ENCODE measurements at places on chromosomes 6 and 20. TPM values are rescaled to one million over a fixed set of nuclear protein-coding genes. Genes with fewer than 3 reads are reported as not detected.

DNA sequence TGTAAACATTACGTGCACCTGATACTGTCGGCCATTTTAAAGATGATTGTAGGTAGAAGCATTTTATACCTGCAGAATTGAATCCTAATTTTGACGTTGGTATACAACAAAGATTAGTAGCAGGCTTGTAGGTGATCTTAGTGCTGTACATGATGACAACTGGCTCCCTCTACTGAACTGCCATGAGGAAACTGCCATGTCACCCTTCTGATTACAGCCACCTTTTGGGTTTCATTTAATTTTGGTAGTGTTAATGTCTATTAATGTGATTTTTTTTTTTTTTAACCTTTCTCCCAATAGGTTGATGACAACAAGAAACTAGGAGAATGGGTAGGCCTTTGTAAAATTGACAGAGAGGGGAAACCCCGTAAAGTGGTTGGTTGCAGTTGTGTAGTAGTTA is 2.3 kb downstream of the RPS12 start:
- DNase-seq: no peak
- H3K36me3 ChIP-seq: peaks cover 29% of the 10 kb centered on the region
- H3K4me1 ChIP-seq: peaks cover 34% of the 10 kb centered on the region
- no peaks in the 10 kb centered on the region for H3K27me3 ChIP-seq
- H3K27ac ChIP-seq: no peak overlapping the region

DNA sequence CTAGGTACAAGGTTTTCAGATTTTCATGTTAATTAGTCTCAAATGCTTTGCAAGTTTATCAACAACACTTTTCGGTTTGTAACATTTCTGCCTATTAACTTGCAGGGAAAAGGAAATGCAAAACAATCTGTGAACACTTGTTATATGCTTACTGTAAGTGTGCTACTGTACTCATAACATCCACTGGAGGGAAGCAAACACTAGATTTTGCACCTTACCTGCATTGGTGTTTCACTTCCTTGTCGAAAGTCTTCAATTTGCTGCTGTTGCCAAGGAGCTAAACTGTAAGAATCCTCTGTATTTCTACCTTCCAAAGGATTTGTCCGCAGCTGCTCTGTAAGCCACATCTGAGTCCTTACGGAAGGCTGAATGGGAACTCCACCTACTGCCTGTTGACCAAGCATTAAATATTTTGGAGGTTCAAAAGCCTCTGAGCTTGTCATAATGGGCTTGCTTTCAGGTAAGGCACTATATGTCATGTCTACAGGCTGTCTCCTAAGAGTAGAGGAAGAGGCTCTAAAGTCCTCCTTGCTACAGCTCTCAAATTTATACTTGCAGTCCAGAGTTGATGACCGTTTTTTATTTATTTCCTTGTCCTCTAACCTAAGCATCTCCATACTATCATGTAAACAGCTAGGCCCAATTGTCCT is 17.3 kb downstream of the PLN start:
- DNase-seq: no peak
- no peaks in the 10 kb centered on the region for H3K27me3 ChIP-seq
- H3K27ac ChIP-seq: no peak overlapping the region
- H3K4me1 ChIP-seq: peaks cover 5% of the 10 kb centered on the region

- H3K27ac ChIP-seq: no peak overlapping the region
- peaks cover 4% of the 10 kb centered on the region for H3K27me3 ChIP-seq
- no peak for DNase-seq
- H3K36me3 ChIP-seq: no peaks in the 10 kb centered on the region
- no peaks in the 10 kb centered on the region for H3K4me1 ChIP-seq
These were observed 10.0 kb upstream of the SPO11 start for GRCh38 chr20:57319584-57319983.

DNA sequence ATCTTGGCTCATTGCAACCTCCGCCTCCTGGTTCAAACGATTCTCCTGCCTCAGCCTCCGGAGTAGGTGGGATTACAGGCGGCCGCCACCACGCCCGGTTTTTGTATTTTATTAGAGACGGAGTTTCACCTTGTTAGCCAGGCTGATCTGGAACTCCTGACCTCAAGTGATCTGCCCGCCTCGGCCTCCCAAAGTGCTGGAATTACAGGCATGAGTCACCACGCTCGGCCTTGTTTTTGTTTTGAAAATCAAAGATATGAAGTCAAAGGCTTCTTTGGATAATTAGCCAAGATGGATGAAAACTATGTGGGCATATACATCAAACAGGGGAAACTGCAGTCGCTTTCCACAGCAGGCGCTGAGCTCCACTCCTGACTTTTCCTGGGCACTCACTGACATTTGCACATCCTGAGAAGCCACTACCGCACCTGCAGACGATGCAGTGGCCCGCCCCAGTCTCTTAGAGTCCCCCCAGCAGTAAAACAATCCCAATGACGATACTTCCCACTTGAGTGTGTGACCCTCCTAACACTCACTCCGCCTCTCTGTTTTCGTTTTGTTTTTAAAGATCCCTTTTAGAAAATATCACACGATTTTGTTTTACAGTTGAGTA is 44.1 kb downstream of the GJA1 start:
- H3K27me3 ChIP-seq: no peaks in the 10 kb centered on the region
- no peaks in the 10 kb centered on the region for H3K4me1 ChIP-seq
- H3K4me3 ChIP-seq: no peak overlapping the region
- no peak for DNase-seq
- no peaks in the 10 kb centered on the region for H3K36me3 ChIP-seq

The HLA-DQB1 gene
- total RNA-seq: 16.0 TPM

The KIF25 gene
- total RNA-seq: not detected

The BLOC1S5 gene
- total RNA-seq: 20.0 TPM
